ENCODE measurements at places on chromosomes 11 and 22.

DNA sequence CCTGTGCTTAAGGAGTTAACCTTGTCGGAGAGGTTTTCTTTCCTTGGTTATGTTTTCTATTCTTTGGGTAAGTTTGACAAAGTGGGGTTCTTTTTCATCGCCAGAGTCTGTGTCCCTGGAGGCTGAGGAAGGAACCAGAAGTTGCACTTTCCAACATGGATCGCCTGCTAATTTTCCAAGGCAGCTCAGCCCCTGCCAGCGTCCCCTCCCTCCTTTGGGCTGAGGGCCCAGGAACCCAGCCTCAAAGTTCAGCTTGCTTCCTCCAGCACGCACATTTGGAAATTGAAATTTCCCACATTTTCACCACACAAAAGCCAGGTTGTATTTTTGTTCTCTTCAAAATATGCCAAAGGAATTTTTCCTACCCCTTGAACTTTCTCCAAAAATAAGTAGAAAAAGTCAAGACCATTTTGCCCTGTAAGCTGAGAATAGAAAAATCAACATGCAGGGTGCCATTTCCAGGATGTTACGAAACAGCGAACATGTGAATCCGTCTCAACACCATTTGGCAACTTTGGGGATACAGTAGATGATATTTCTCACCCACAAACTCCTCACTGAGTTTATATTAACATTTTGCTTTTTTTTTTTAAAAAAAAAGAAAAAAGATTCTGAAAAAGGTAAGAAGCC is 343.5 kb downstream of the TENM4 start:
- no peak for DNase-seq

GRCh38 chr22:37012956-37013355 is 6.3 kb downstream of the TST start:
- no peak for DNase-seq

GRCh38 chr22:25770333-25770732 is 28.3 kb downstream of the MYO18B start:
- no peak for DNase-seq

GRCh38 chr11:83914995-83915394 is 628.8 kb upstream of the CCDC90B start:
- DNase-seq = no peak

DNA sequence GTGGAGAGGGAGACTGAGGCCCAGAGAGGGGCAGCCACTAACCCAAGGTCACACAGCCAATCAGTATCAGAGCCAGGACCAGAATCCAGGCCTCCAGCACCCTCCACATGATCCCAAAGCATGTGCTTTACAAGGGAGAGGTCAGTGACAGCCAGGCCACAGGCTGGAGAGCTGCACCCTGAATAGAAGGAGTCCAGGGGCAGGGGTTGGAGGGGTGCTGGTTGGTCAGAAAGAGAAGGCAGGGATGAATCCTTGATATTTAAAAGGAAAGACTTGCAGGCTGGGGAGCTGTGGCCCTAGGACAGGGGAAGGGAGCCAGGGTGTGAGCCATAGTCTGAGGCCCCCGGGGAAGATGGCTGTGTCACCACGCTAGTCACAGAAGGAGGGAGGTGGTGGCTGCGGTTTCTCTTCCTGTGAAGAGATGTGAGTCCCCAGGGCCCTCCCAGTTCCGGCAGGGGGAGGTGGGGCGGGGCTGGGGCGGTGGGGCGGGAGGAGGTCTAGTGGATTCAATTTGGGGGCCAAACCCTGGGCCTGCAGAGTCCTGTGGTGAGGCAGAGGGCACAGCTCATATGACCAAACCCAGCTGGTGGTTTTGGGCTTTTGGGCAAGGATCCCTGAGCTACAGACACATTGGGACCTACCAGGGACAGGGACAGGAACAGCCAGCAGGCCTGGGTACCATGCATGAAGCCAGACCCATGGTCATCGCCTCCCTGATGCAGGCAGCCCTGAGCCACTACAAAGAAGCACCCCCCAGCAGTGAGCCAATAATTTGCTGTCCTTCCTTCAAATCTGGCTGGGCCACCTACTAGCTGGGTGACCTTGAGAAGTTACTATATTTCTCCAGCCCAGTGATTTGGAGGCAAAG is 14.0 kb downstream of the RAC2 start:
- no peak for DNase-seq

GRCh38 chr22:38317995-38318715 is 922 bp upstream of the CSNK1E start:
- DNase-seq = no peak

- DNase-seq = no peak
These were observed 25.4 kb downstream of the SIK3 start for GRCh38 chr11:117072517-117073461.

DNA sequence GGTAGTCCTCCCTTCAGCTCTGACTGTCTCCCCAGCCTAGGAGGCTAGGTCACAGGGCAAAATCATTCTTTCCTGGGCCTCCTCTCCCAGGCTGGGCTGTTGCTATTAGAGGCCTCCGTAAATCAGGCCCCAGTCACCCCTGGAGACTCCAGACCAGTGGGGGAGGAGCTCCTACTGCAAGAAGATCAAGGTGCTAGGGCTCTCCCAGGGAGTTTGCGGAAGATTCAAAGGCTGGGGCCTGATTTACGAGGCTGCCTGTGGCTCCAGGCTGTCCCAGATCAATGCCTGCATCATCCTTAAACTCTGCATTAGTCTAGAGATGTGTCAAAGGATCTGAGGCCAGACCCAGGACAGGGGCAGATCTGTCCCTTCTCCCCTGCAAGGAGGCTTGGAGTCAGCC is 346.2 kb downstream of the TENM4 start:
- DNase-seq = no peak

GRCh38 chr11:129896062-129896461 is 684 bp upstream of the NFRKB start:
- no peak for DNase-seq

DNA sequence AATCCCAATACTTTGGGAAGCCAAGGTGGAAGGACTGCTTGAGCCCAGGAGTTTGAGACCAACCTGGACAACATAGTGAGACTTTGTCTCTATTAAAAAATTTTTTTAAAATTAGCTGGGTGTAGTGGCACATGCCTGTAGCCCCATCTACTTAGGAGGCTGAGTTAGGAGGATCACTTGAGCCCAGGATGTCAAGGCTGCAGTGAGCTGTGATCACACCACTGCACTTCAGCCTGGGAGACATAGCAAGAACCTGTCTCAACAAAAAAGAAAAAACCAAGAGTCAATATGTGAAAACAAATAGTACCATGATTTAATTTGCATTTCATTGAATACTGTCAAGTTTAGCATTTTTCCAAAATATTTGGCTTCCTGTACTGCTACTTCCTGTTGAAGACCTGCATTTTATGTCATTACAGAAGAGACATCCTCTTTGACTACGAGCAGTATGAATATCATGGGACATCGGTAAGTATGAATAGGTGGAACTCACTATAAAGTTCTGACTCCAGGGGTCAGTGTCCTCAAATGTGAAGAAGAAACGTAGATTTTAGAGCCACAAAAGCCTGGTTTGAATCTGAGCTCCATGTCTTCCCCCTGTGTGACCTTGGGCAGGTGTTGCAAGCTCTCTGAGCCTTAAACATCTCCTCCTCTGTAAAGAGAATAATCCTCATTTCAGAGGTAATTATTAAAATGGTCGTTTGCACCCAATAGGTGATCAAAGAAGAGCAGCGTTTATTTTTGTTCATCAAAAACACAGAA is 16.0 kb downstream of the CDC45 start:
- DNase-seq = no peak

DNA sequence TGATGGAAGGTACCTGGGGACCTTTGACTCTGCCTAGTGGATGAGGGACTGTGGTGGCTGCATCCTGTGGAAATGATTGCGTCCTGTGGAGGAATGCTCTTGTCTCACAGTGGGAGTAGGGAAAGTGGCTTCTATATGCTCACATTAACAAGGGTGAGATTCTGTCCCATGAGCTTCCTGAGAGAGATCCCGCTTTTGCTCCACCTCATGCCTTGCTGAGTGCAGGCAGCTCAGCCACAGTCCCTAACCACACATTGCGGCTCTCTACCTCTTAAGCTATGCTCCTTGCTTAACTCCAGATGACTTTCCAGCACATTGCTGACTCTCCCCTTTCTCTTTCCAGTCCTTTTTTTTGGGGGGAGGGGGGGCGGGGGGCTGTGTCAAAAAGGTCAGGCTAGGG is 45.0 kb downstream of the TEAD1 start:
- DNase-seq = no peak

DNA sequence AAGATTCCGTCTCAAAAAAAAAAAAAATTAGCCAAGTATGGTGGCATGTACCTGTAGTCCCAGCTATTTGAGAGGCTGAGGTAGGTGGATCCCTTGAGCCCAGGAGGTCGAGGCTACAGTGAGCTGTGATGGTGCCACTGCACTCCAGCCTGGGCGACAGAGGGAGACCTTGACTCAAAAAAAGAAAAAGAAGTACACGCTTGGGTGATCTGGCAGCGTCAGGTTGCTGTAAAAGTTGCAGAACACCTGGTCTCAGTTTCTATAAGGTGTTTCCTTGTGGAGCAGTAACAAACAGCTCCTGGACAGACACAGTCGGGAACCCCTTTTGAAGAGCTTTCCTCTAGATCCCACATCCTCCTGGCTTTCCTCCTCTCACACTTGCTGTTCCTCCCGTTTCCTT is 45.8 kb downstream of the SCGB1A1 start:
- DNase-seq = no peak

GRCh38 chr22:29184849-29185490 is 20.7 kb upstream of the EMID1 start:
- no peak for DNase-seq

- no peak for DNase-seq
These were observed 12.4 kb upstream of the ETS1 start for GRCh38 chr11:128599729-128600128.

DNA sequence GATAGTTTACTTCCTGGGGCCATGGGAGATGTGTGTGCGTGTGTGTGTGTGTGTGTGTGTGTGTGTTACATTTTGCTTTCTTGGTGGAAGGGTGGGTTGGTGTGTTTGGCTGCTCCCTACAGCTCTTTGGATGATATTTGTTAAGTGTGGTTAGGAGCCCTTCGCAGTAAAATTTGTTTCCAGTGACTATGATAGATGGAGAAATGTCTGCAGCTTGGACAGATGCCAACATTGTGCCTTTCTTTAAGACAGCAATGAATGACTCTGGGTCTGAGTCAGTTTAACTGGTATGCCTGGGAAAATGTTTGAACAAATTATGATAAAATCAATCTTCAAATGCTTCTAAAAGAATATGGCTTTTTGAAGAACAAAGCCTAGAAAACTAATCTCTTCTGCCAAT is 102.7 kb upstream of the TRPC6 start:
- no peak for DNase-seq

DNA sequence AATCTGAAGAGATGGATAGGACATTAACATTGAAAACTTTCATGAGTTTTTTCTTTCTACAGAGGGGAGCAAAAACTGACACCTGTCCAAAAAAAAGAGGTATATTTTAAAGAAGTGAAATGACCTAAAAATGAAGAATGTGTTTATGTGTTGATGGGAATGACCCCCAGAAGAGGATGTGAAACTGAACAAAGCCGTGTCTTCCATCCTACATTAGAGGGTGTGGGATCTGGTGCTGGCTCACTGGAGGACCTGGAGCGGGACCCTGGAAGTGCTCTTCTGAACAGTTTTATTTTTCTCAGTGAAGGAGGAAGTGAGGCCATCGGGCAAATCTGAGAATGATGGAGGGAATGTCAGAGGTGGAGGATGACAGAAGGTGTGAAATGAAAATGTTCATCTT is 470.1 kb downstream of the NTM start:
- no peak for DNase-seq

DNA sequence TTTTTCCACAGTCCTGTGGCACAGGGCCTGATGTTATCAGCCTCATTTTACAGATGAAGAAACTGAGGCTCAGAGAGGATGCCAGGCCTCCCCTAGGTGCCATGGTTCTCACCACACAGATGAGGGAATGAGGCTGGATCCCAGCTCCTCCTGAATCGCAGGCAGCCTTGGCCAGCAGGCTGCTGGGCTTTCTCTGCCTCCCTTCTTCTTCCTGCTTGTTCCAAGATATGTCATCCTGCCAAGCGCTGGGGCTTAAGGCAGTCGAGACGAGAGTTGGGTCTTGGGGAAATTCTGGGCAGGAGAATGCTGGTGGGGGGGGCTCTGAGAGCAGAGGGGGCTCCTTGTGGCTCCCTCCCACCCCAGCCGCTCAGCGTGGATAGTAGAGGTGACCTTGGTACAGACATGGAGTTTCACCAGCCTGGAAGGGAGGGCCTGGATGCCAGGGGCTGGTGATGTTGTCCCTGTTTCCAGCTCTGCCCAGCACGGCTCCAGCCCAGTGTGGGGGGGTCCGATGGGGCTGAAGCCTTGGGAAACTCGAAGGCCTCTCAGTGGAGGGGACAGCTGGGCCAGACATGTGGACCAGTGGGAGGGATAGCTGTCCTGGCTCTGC is 16.6 kb upstream of the MPPED1 start:
- no peak for DNase-seq

- no peak for DNase-seq
These were observed 9.4 kb upstream of the PLEKHB1 start for GRCh38 chr11:73637012-73637411.

DNA sequence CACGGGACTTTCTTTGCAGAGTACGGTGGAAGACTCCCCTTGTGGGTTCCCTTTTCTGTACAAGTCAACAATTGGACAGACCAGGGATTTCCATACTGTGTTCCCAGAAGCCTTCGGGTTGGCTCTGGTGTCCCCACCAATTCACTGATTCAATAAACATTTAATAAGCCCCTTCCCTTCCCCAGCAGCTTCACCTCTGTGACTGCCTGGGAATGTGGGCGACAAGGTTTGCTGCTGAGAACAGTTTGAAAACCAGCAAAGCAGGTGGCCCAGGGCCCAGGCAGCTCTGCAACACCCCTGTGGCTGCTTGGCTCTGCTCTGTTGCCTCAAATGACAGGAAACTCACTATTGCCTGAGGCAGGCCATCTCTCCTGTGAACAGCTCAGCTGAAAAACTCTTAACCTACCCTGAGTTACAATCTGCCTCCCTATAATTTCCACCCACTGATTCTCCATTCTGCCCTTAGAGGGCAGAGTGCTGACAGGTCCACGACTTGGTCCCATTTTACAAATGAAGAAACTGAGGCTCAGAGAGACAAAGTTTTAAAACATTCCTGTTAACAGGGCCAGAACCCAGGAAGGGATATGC is 10.4 kb downstream of the ADORA2A start:
- DNase-seq = no peak

DNA sequence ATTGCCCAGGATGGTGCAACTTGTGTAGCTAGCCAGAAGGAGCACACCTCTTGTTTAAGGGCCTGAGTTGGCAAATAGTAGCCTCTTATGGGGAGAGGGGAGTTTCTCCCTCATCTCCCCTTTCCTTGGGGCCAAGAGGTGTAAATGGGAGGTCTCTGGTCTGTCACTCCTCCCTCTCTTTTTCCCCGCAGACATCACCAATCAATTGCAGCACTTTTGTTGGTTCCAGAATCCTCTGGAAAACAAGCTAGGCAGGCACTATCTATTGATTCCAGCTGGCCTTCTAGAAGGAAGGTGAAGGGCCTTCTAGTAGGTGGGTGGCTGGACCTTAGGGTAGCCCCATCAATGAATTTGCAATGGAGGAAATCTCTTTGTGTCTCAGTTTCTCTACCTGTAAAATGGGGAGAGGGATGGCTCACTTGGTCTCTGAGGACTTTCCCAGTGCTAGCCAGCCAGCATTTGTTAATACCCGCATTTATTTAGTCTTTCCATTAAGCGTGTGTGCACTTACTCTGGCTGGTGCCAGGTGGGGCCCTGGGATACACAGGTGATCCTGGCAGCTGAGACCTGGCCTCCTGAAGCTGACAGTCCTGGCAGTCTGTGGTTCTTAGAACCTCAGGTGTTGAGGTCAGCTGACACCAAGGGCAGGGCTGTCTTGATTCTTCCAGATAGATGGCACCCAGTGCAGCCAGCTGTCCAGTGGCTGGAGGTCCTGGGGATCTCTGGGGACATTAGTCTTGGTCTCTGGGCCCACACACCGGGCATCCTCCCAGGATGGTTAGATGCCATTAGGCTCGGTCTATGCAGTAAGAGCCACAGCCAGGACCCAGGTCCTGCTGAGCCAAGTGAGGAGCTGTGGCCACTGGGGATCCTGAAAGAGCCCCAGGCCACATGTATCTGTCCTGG is 51.7 kb downstream of the TSPAN18 start:
- DNase-seq = no peak
